ENCODE measurements at places on chromosomes 3 and 15. TPM values are rescaled to one million over a fixed set of nuclear protein-coding genes. Genes with fewer than 3 reads are reported as not detected.

- H3K36me3 ChIP-seq, result no peaks in the 10 kb centered on the region
- no peaks in the 10 kb centered on the region for H3K4me1 ChIP-seq
- H3K27ac ChIP-seq, result no peak overlapping the region
- H3K4me3 ChIP-seq, result no peak overlapping the region
- H3K27me3 ChIP-seq, result peaks cover 12% of the 10 kb centered on the region
Measured at GRCh38 chr3:68919000-68919399, 13.3 kb downstream of the TAFA4 start.

Gene ARNT2
- 4.0 TPM for total RNA-seq

DNA sequence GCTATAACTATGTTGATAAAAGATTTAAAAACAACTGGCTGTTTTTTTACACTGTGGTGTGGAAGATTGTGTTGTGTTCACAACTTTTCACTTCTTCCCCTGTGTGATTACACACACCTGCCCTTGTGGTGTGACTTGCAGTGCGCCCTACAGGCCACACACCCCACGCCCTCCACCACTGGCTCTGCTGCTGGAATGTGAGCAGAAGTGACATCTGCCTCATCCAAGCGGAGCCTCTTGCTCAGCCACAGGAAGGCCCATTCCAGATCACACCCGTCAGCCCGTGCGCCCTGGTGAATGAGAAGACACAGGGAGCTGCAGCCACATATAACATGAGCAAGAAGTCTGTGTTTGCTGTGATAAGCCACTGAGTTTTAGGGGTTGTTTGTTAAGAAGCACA, 7.0 kb downstream of the CCR2 start:
- no peaks in the 10 kb centered on the region for H3K4me1 ChIP-seq
- H3K36me3 ChIP-seq, result no peaks in the 10 kb centered on the region
- H3K27me3 ChIP-seq, result no peaks in the 10 kb centered on the region
- no peak overlapping the region for H3K4me3 ChIP-seq

DNA sequence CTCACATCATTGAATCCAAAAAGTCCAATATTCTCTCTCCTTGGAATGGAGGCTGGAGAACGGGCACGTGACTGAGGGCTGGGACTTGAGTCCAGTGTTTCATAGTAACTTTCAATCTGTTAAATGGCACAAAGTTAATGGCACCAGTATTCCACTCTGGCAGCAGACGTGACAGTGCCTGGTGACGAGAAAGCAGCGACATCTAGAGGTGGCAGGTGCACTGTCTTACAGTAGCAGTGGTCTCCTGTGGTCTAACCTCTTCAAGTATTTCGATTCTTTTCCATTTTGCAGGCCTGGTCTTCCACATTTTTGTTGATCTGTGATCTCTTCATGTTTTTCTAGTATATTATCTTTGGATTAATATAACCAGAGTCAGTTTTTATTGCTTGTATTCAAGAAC, 107.1 kb downstream of the OXSM start:
- H3K4me1 ChIP-seq, result no peaks in the 10 kb centered on the region
- peak; percentile 20 for DNase-seq
- no peak overlapping the region for H3K27ac ChIP-seq
- no peaks in the 10 kb centered on the region for H3K27me3 ChIP-seq
- no peak overlapping the region for H3K4me3 ChIP-seq
- H3K36me3 ChIP-seq, result no peaks in the 10 kb centered on the region

DNA sequence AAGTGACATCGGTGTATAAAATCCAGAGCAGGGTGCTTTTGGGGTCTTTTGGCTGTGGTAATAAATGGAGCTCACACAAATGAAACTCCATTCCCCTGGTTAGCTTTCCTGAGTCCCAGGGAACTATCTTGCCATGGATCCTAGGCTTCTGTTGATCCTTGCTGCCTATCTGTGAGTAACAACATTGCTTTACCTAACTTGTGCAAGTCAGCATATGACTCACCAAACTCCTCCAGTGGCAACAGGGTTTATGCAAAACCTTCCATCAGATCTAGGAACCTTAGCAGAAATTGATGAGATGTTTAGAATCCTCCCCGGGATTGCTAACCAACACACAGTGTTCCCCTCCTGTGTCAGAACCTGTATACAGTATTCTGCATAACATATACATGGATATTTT, 105.4 kb downstream of the SCAPER start:
- no peaks in the 10 kb centered on the region for H3K36me3 ChIP-seq
- H3K4me1 ChIP-seq, result no peaks in the 10 kb centered on the region
- H3K27ac ChIP-seq, result no peak overlapping the region
- no peak for DNase-seq

GRCh38 chr3:105322570-105323273, 44.0 kb upstream of the ALCAM start:
- no peaks in the 10 kb centered on the region for H3K36me3 ChIP-seq
- DNase-seq, result no peak
- H3K4me1 ChIP-seq, result no peaks in the 10 kb centered on the region

DNA sequence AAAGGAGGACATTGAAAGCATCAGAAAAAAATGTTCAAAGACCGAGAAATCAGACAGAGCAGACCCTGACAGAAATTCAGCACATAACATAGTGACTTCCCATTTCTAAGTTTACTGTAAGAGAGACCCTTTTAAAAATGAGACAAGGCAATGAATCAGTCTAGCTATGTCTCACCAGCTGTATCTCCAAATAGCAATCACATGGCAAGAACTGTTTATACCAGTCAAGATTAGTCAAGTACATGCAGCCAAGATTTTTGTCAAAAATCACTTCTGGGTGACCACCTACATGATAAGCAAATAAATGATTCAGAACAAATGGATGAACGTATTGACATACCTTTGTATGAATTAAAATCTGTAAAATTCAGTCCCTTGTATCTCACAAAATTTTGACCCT, 138.0 kb downstream of the DTWD1 start:
- no peak overlapping the region for H3K4me3 ChIP-seq
- H3K27ac ChIP-seq, result no peak overlapping the region
- H3K4me1 ChIP-seq, result no peaks in the 10 kb centered on the region
- H3K27me3 ChIP-seq, result no peaks in the 10 kb centered on the region
- no peak for DNase-seq

DNA sequence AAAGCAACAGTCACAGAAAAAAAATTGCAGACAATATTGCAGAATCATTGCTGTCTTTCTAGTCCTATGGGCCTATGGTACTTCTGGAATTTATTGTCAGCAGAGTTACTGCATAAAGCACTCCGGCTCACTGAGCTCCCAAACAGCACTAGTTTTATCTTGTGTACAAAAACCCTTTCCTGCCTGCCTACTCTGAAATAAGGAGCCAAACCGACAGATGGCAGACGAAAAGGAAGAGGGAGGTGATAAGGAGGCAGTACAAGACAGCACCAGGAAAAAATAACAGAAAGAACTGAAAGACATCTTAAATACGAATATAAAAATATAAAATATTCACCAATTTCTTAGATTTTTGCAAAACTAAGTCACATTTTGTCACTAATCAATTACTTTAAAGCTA, 15.6 kb downstream of the HERC1 start:
- DNase-seq, result no peak
- H3K27me3 ChIP-seq, result no peaks in the 10 kb centered on the region
- H3K4me3 ChIP-seq, result no peak overlapping the region
- H3K27ac ChIP-seq, result no peak overlapping the region
- H3K4me1 ChIP-seq, result peaks cover 46% of the 10 kb centered on the region

GRCh38 chr3:32614956-32615355, 44.3 kb upstream of the DYNC1LI1 start:
- no peaks in the 10 kb centered on the region for H3K36me3 ChIP-seq
- H3K4me1 ChIP-seq, result no peaks in the 10 kb centered on the region
- no peak for DNase-seq
- H3K4me3 ChIP-seq, result no peak overlapping the region

DNA sequence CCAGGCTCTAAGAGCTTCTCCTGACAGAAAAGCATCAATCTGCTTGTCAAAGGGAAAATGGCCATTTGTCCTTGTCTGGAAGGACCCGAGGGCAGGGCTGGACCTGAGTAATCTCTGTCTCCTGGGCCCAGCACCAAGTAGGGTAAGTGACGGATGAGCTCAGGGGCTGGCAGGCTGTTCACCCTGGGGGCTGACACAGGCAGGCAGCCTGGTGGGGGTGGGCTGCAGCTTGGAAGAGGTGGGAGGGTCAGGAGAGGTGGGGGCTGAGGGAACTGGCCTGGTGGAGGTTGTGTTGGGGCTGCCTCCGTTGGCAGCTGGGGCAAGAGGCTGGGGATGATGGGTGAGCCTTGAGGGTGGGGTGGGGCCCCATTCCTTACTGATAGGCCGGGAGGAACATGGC, 42.3 kb upstream of the ADPGK start:
- H3K4me3 ChIP-seq, result no peak overlapping the region
- H3K36me3 ChIP-seq, result no peaks in the 10 kb centered on the region
- no peak overlapping the region for H3K27ac ChIP-seq
- H3K27me3 ChIP-seq, result no peaks in the 10 kb centered on the region
- H3K4me1 ChIP-seq, result no peaks in the 10 kb centered on the region

GRCh38 chr3:177104299-177104992, 92.8 kb downstream of the TBL1XR1 start:
- H3K36me3 ChIP-seq, result no peaks in the 10 kb centered on the region
- H3K4me3 ChIP-seq, result no peak overlapping the region
- peaks cover 61% of the 10 kb centered on the region for H3K4me1 ChIP-seq
- H3K27ac ChIP-seq, result no peak overlapping the region

DNA sequence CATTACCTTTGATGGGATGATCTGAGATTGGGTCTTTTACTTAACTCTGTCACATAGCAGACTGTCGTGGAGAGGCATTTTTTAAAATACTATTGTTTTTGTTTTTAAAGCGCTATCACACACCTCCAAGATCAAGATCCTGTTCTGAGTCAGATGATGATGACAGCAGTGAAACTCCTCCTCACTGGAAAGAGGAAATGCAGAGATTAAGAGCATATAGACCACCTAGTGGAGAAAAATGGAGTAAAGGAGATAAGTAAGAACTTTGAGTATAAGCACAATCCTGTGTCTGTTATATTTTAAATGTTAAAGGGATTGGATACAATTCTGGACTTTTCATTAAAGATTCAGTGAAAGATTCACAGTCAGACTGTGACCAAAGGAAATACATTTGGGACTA, 18.4 kb upstream of the ZBTB47 start:
- H3K27ac ChIP-seq, result no peak overlapping the region
- no peaks in the 10 kb centered on the region for H3K4me1 ChIP-seq
- peaks cover 1% of the 10 kb centered on the region for H3K36me3 ChIP-seq

DNA sequence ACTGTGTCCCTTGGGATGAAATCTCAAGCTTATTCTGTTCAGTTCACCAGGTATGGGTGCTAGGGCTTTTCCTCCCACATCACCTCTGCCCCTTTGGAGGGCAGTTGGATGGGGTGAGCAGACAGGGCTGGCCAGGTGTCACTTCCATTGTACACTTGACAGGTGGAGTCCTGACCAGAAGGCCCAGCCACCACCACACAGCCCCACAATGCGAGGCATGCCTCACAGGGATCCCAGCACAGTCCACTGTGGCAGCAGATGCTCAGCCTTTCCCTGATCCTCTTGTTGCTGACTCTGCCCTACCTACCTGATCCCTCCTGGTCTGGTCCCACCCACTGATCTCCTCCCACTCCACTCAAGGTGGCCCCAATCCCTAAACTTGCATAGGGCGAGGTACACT, 88.2 kb downstream of the ANP32A start:
- H3K4me3 ChIP-seq, result no peak overlapping the region
- no peak overlapping the region for H3K27ac ChIP-seq
- no peaks in the 10 kb centered on the region for H3K27me3 ChIP-seq
- no peaks in the 10 kb centered on the region for H3K36me3 ChIP-seq
- no peaks in the 10 kb centered on the region for H3K4me1 ChIP-seq

Gene GOLGA6A
- total RNA-seq, result not detected

DNA sequence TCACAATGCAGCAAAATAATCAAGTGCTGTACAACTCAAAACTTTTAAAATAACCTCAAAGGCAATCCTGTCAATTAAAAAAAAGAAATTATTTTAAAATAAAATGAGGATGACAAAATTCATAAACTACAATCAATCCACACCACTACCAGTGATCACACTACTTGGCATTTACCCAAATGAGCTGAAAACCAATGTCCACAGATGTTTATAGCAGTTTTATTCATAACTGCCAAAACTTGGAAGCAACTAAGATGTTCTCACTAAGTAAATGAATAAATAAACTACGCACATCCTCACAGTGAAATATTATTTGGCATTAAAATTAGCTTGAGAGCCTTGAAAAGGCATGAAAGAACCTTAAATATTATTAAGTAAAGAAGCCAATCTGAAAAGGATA, 121.3 kb downstream of the STAG1 start:
- no peak overlapping the region for H3K27ac ChIP-seq
- H3K4me1 ChIP-seq, result peaks cover 10% of the 10 kb centered on the region
- no peaks in the 10 kb centered on the region for H3K36me3 ChIP-seq
- no peak for DNase-seq
- H3K27me3 ChIP-seq, result no peaks in the 10 kb centered on the region

DNA sequence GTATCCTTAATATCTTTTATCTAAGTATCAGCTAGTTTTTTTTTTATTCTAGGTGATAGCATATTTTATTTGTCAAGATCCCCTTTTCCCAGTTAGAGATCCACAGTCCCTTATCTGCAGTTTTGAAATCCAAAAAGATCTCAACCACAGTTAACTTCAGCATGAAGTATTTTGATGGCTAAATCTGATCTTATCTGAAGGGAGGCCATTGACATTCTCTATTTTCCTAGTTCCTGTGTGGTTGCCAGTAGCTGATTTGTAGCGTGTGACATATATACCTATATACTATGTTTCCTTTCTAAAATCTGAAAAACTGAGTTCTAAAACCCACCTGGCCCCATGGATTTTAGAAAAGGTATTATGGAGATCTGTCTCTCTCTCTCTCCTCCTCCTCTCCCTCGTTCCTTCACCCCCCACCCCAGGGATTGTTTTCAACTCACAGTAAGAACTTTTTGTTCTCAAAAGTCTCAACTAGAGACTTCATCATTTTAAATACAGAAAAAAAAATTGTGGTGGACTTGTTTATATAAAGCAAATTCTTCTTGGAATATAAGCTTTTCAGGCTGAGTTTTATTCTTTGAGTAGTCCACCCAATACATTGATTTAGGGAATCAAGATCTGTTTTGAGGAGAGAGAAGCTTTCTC, 12.3 kb downstream of the TCF12 start:
- H3K4me3 ChIP-seq, result no peak overlapping the region
- H3K27ac ChIP-seq, result peak overlapping the region; percentile 29
- DNase-seq, result no peak
- H3K27me3 ChIP-seq, result no peaks in the 10 kb centered on the region

Gene CXCR6
- 9.4 TPM for total RNA-seq

DNA sequence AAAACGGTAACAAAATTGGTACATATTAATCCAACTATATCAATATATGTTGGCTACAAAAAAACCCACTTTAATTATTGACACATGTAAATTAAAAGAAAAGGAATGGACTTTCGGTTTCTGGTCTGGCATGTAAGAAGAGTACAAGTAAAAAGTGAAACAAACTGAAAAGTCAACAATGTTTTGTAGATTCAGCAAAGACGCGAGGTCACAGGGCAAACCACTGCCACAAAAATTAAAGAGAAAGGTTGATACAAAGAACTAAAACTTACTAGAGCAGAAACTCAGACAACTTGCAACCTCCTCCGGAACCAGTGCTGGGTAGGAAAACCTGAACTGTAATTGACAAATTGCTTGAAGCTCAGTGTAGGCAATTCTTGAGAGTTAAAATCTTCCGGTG, 110.6 kb upstream of the ARPP21 start:
- no peaks in the 10 kb centered on the region for H3K36me3 ChIP-seq
- H3K4me1 ChIP-seq, result no peaks in the 10 kb centered on the region
- no peak overlapping the region for H3K4me3 ChIP-seq
- H3K27ac ChIP-seq, result no peak overlapping the region

Measured in transverse colon (tissue), 4 donors.